ENCODE measurements at places on chromosomes 1 and 21. TPM values are rescaled to one million over a fixed set of nuclear protein-coding genes. Genes with fewer than 3 reads are reported as not detected.

GFI1 gene
- total RNA-seq = 2.1 TPM

TMIGD3 gene
- 0.64 TPM for total RNA-seq

C4BPA gene
- not detected for total RNA-seq

FCRLB gene
- 0.36 TPM for total RNA-seq

CFHR1 gene
- not detected for total RNA-seq

ELF3 gene
- total RNA-seq = 74.4 TPM

PAPPA2 gene
- total RNA-seq = 1.9 TPM

SNIP1 gene
- total RNA-seq = 27.6 TPM

SPATA17 gene
- 0.96 TPM for total RNA-seq

SH2D2A gene
- total RNA-seq = not detected

ATAD3C gene
- 9.9 TPM for total RNA-seq

LZIC gene
- 42.2 TPM for total RNA-seq

PODN gene
- total RNA-seq = 11.6 TPM

HOOK1 gene
- 12.0 TPM for total RNA-seq

TAS1R3 gene
- 0.80 TPM for total RNA-seq

OR2G6 gene
- not detected for total RNA-seq

DNA sequence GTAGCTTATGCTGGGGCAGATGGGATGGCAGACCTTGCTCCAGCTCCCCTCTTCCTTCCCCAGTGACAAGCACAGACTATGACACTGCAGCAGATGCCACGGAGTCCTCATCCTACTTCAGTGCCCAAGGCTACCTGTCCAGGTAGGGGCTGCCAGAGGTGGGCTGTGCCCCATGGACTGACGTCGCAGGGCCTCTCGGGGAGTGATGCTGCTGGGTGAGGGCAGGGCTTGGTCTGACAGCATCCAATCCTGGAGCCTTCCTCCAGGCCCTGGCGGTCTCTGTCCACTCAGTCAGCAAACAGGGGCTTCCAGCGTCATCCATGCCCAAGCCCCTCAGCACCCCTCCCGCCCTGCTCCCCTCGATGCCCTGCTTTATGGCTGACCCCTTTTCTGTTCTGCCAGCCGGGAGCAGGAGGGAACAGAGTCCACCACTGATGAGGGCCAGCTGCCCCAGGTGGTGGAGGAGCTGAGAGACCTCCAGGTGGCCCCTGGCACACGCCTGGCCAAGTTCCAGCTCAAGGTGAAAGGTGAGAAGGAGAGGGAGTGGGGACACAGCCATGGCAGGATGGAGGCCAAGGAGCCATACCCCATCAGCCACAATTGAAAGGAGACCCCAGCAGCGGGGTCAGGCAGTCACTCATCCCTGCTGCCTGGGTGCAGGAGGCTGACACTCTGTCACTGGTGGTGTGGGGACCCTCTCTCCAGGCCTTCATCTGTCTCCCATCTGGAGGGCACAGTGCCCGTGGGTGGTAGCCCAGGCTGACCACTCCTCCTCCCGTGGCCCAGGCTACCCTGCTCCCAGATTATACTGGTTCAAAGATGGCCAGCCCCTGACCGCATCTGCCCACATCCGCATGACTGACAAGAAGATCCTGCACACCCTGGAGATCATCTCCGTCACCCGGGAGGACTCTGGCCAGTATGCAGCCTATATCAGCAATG lies 73.6 kb downstream of the TRIM11 start:
- DNase-seq = no peak

DNA sequence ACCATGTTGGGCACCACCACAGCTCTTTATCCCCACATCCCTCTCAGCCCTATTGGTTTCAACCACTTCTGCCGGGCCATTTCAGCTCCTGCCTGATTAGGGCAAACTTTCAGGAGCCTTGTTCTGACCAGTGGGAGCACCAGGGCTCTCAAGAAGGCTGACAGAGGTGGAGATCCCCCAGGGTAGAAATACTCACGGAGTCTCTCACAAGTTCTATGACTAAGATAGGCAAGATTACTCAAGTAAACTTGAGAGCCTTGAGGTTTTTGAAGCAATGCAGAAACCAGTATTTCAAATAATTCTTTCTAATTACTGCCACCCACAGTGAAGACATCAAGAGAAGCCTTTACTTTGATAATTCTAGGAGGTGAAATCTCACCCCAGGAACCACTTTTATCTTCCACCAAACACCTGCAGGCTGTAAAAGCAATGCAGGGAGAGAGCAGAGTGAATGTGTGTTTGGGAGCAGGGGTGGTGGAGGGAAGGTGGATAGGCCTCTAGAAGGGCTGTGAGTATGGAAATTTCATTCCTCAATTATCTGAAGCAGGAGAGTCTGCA lies 6.6 kb upstream of the PTCH2 start:
- DNase-seq = no peak

DNA sequence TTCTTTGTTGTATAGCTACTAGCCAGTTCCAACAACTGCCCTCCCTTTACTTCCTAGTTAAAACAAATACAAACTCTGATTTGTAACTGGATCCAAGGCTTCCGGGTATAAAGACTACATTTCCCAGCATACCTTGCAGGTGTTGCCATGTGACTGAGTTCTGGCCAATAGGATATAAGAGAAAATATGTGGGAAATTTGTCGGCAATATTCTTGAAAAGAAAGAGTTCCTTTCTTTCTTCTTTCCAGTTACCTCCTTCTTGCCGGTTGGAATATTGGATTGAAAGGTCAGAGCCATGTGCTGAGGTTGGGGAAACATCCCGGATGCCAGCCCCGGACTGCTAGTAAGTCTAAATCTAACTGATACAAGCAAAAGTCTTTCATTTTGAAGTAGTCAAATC lies 23.0 kb upstream of the ZBTB40 start:
- DNase-seq = no peak

- DNase-seq = no peak
These were observed 21.0 kb downstream of the CNIH4 start for GRCh38 chr1:224377676-224378006.

GRCh38 chr1:151371370-151372057 lies 991 bp downstream of the SELENBP1 start:
- DNase-seq = peak; percentile 59

GRCh38 chr1:184629266-184629665 lies 125.4 kb downstream of the EDEM3 start:
- no peak for DNase-seq

DNA sequence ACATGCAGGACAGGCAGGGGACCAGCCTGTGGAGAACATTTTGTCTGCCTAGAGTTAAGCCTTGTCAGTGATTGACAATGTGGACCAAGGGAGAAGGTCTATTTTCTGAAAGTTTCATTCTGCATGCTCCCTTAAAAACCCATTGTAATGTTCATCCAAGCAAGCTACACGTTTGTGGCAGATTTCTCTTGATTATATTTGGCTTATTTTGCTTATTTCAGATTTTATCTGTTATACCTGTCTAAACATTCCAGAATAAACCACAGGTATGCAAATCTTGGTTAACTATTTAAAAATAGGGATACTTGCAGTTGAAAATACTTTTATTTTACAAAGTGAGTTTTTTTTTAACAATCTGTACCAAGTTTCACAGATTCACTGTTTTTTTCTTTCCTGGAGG lies 78.2 kb upstream of the F3 start:
- DNase-seq = no peak

DNA sequence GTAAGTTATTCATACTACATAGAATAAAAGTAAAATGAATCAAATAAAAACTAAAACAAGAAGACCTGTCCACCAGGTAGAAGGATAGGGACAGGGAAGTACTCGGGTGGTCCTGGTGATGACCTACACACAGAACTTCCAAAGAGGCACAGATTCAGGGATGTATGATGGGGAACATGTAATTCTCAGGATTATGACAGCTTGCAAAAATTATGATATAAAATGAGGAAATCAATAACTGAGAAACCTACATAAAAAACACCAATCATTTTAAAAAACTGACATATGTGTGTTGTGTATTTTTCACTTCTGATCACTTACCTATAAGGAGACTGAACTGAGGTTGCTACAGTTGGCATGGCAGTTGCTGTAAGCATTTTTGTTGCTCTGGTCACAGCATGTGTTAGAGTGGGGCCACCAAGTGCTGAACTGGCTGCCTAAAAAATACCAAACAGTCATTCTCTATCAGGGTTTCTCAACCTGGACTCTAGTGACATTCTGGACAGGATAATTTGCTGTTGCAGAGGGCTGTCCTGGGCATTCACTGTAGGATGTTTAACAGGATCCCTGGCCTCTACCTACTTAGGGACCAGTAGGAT lies 73.8 kb downstream of the USP24 start:
- DNase-seq = no peak

GRCh38 chr1:60974524-60975372 lies 107.6 kb upstream of the NFIA start:
- no peak for DNase-seq

DNA sequence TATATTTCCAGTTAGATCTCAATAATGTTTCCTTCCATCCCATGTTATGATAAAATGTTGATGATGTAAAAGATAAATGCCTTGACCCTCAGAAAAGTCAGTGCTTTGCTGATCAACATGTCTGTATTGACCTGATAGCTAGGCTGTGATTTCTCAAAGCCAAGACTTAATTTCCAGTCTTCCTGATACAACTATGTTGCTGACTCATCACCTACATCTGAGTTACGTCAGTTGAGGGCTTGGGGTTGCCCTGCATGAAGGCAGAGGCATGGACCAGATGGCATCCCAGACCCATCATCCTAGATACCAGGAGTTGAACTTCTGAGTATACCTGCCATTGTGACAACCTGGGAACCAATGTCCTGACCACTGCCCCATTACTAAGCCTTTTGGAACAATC lies 4.8 kb downstream of the LCE1D start:
- DNase-seq = no peak

DNA sequence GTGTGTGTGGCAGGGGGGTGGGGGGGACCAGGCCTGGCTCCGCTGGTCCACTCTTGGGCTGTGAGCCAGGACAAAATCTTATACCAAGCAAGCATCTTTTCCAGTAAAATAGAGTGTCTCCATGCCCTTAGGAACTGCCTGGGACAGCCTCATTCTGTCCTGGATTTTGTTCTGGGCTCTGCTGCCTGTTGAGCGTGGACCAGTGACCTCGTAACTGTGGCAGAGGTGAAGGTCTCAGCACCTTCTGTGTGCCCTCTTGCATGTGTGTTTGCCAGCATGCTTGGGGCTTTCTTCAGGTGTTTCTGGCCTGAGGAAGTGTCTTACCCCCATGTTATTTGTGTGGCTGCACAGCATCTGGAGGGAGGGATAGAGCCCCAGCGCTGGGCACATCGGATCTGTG lies 45.7 kb downstream of the GALNT2 start:
- no peak for DNase-seq

DNA sequence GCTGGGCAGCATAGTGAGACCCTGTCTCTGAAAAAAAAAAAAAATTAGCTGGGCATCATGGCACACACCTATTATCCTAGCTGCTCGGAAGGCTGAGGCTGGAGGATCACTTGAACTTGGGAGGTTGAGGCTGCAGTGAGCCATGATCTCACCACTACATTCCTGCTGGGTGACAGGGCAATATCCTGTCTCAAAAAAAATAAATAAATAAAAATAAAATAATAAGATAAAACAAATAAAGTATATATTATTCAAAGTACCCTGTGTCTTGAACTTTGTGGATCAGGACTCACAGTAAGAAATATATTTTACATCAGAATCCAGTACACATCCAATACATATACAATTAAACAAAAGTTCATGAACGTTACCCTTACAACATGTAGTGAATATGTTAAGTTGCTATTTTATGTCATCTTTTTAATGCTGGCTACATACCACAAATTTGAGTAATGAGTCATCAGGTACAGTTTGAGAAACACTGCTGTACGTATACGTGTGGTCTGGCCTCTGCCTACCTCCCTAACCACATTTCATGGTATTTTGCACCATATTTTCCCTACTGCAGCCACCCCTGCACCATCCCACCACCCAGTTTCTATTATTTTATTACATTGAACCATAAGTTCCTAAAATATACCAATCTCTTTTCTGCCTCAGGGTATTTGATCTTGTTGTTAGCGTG lies 4.4 kb downstream of the NME7 start:
- no peak for DNase-seq

DNA sequence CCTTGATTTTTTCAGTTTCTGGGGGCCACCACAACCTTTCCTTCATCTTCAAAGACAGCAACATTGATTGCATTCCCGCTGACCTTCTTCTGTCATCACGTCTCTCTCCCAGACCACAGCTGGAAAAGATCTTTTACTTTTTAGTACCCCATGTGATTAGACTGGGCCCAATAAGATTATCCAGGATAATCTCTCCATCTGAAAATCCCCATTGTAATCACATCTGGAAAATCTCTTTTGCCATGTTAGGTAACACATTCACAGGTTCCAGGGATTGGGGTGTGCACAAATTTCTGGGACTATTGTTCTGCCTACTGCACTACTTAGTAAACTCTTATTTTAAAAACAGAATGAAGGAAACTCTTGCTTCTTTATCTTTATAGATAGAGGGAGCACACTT lies 47.1 kb upstream of the INSL5 start:
- no peak for DNase-seq

- DNase-seq = no peak
These were observed 12.8 kb downstream of the CAP1 start for GRCh38 chr1:40053138-40053887.

DNA sequence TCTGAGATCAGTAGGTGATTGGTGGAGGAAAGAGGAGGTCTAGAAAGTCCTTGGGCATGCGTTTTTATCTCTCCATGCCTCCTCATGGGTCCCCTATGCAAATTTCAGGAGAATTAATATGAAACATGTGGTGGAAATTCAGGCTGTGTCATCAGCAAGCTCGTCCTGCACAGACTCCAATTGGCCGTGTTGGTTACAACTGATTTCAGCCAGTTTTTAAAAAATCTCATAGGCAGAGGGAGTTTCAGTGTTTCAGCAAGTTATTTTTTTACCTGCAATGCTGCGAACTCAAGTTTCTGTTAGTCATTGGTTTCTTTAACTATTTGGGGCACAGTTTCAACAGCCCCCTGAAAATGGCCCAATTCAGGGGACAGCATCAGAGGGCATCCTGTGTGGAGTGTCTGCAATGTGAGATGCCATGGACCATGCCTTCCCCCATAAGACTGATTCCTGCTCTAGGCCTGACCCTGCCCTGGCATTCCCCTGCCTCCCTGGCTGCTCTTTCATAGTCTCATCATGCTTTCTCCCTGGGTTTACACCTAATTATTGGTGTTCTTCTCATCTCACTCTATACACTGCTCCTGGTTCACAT lies 59.9 kb downstream of the C1orf198 start:
- no peak for DNase-seq

DNA sequence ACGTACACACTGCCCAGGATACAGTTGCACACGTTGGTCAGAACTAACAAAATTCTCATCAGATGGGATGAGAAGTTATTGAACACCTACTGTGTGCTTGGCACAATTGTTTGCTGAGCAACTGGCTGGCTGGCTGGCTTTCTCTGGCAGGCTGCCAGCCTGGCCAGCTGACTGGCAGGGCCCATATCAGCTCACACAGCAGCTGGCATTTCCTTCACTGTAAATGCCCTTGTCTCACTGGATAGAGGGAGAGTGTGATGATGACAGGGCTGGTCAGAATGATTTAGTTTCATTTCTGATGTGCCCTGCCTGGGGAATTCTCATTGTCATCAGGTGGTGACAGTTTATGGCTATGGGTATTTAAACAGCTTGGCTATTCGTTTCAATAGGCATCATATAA lies 15.8 kb downstream of the CAMK2N1 start:
- DNase-seq = no peak

Data from prostate gland (tissue), 2 donors.